NCI-H2227 treated with DMSO at 0.1 percent for 48 hours (cell line): ENCODE measurements at places on chromosomes 11 and 22.

- DNase-seq, result no peak
These were observed 544 bp downstream of the C11orf91 start for GRCh38 chr11:33700063-33700501.

DNA sequence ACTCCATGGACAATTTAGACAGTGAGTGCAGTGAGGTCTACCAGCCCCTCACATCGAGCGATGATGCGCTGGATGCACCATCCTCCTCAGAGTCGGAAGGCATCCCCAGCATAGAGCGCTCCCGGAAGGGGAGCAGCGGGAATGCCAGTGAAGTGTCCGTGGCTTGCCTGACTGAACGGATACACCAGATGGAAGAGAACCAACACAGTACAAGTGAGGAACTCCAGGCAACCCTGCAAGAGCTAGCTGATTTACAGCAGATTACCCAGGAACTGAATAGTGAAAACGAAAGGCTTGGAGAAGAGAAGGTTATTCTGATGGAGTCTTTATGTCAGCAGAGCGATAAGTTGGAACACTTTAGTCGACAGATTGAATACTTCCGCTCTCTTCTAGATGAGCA is 51.4 kb downstream of the SPECC1L start:
- DNase-seq, result no peak

- no peak for DNase-seq
These were observed 27.6 kb downstream of the BCR start for GRCh38 chr22:23207729-23208393.

DNA sequence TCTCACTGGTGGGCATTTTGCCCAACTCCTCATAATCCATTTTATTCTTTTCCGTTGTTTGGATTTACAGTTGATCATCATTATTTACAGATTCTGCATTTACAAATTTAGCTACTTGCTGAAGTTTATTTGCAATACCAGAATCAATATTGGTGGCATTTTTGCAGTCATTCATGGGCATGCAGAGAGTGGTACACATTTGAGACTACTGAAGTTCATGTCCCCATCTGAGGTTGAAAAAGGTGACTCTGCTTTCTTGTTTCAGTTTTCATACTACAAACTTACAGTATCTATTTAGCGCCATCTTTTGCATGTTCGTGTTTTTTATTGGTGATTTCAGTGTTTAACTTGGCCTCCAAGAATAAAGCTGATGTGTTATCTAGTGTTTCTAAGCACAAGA is 318.7 kb upstream of the CTSC start:
- no peak for DNase-seq

DNA sequence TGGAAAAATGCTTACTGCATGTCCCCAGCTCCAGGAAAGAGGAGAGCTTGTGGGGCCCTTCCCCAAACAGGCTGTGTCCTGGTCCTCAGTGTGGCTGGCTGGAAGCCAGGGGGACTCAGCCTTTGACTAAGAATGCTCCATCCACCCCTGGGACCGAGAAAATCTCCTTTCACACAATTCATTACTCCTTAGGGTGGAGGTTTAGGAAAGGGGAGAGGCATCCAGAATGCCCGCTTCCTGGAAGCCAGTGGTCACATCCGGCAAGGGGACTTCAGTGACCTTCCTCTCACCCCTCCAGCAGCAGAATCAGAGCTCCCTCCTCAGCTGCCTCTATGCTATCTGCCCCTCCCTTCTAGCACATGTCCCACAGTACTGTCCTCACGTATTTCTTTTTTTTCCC is 21.9 kb downstream of the ATG16L2 start:
- DNase-seq, result no peak

DNA sequence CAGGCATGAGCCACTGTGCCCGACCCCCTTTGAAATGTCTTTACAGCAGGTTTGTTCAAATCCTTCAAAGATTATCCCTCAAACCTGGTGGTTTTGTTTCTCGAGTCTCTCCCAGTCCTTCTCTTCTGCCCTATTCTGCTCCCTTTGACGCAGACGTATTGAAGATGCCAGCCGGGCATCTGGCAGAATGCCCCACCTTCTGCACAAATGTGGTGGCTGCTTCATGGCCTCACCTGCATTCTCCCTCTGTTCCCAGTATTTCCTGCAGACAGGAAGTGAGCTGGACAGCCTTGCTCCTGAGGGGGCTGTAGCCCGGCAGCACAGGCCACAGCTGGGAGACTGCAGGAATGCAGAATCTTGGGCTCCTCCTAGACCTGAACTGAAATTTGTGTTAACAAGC is 4.8 kb upstream of the NAP1L4 start:
- DNase-seq, result no peak

DNA sequence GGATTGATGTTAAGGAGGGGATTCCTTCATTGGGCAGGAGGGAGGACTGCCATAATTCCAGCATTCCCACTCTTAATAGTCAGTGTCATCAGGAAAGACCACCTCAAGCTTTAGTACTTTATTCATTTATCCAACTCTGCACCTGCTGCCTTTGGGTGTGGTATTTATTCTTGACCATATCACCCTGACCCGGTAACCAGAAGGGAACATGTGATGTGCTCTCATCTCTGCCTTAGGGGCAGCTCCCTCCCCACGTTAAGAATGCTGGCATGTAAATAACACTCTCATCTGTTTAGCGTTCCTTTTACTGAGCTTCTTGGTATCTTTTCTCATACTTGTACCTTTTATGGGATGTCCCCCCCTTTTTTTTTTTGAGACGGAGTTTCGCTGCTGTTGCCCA is 7.7 kb downstream of the CAT start:
- DNase-seq, result no peak

DNA sequence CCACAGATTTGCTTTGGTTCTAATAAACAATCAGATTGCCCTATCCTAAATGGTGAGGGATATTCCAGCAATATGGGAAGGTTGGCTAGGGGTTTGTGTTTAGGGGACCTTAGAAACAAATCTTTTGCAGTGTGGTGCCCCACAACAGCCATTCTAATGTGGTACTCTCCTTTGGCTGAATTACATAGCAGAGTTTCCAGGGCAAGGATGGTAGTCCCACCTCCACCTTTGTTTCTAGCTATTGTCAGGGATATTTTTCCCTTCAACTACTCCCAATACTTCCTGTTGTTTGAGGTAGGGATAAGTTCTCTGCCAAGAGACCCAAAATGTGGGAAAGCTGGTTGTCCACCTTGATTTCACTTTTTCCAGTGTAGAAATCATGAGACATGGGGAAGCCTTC is 494.7 kb upstream of the CHORDC1 start:
- DNase-seq, result no peak

DNA sequence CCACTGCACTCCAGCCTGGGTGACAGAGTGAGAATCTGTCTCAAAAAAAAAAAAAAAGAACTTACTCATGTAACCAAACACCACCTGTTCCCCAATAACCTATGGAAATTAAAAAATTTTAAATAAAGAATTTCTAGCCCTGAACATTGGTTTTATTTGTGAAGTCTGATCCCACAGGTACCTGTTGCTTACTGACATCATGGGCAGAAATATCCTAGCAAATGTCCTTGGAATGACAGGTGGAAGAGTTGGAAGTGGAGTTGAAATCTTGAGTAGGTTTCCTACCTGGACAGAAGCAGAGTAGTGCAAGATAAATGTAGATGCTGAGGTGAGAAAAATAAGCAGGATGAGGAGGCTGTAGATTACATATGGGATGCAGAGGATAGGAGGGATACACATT is 17.2 kb downstream of the CD3D start:
- no peak for DNase-seq

DNA sequence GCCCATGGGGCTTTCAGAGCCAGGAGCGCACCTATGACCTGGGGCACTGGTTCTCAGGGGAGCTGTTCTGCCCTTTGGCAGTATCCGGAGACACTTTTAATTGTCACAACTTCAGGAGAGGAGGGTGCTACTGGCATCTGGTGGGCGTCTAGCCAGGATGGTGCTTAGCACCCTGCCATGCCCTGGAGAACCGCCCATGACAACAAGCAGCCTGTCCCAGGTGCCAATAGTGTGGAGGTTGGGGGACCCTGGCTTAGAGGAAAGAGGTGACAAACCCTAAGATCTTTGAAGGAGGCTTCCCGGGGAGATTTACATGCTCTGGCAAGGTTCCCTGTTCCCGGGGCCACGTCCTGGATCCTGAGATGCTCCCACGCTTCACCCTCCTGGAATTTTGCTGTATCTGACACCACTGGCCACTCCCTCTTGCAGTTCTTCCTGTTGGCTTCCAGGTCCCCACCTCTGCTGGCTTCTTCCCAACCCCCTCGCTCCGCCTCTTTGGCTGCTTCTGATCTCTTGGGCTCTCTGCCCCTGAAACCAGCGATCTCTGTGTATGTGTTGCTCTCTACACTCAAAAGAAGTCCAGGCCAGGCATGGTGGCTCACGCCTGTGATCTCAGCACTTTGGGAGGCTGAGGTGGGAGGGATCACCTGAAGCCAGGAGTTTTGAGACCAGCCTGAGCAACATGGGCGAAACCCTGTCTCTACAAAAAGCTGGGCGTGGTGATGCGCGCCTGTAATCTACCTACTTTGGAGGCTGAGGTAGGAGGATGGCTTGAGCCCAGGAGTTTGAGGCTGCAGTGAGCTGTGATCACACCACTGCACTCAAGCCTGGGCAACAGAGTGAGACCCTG is 31.1 kb downstream of the FADS3 start:
- no peak for DNase-seq

DNA sequence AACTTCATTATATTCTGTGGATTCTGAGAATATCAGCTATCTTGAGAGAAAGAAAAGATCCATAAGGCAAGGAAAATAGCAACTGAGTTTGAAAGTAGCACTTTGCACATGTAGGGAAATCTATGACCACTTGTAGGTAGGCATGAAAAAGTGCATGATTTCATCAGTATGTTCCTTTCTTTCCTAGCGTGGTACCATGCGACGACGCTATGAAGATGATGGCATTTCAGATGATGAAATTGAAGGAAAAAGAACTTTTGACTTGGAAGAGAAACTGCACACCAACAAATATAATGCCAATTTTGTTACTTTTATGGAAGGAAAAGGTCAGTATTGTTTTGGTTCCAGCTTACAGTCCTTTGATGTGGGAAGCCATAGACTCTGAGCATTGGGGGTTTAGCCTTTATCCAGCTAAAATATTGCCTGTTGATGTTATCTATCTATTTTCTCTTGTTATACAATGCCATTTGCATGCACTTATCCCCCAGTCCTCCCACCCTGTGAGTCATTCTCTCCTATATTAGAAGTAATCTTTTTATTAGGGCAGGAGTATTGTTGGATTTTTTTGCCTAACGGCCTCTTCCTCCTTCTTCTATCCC is 60.9 kb downstream of the KDM2A start:
- no peak for DNase-seq

- DNase-seq, result no peak
These were observed 72.1 kb downstream of the BRD1 start for GRCh38 chr22:49755631-49756001.

DNA sequence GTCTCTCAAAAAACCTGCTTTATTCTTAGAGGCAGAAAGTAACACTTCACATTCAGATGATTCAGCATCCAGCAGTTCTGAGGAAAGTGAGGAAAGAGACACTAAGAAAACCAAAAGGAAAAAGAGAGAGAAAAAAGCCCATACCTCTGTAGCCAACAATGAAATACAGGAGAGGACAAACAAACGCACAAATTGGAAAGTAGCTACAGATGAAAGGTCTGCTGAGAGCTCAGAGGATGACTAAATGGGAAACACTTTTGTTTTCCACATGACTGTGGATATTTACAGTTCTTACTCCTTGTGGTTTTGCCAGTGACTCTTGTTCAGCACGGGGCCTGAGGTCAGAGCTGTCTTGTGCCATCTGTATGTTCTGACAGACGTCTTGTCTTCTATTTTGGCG is 3.8 kb downstream of the TIMM8B start:
- no peak for DNase-seq

GRCh38 chr11:64372802-64373597 is 14.0 kb downstream of the RPS6KA4 start:
- DNase-seq, result peak; percentile 94

- peak; percentile 36 for DNase-seq
These were observed 36.9 kb upstream of the RAB1B start for GRCh38 chr11:66231561-66231960.

GRCh38 chr11:108622341-108622740 is 28.8 kb upstream of the EXPH5 start:
- DNase-seq, result no peak

GRCh38 chr11:63913866-63914830 is 2.8 kb downstream of the RCOR2 start:
- DNase-seq, result no peak

DNA sequence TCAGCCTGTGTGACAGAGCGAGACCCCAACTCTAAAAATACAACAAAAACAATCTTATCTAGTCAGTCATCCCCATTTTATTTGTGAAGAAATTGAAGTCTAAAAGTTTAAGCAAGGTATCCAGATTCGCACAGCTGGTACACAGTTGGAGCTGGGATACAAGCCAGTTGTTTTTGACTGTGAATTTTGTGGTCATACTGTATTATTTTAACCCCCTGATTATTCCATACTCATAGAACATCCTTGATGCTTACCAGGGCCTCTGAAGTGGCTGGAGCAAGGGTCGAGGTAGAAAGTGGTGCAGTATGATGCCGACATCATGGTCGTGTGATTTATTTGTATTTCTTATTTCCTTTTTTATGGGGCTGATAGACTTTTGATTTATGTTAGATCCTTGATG is 50.0 kb downstream of the BID start:
- DNase-seq, result no peak

DNA sequence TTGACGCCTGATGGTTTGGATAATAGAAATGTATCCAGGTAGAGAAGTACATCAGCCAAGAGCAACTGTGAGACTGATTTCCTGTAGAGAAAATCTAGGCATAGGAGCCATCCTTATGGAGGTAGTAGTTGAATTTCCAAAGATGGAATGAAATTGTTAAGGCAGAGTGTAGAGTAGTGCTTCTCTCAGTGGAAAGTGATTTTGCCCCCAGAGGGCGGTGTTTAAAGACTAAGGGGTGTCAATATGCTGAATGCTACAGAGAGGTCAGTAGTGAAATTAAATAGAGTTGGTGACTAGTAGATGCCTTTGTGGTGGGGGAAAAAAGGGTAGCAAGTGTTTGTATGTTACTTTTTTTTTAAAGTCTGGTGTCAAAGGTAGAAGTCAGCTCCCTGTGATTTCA is 54.5 kb downstream of the TRIM44 start:
- no peak for DNase-seq

GRCh38 chr22:32558681-32559355 is 84.2 kb downstream of the FBXO7 start:
- no peak for DNase-seq

DNA sequence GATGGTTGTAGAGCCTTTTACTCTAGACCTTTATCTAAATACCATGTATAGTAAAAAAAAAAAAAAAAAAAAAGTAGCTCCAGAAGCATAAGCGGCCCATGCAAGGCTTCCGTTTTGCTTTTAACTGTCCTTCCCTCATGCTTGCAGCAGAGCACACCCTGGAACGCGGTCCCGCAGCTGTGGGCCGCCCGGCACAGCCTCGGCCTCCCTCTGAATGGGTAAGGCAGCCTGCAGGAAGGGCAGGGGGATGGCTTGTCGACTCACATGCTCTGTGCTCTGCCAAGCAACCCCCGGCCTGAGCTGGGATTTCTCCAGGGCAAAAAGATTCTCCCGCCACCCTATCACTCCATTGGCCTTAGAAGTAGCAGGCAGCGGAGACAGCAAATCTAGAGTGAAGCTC is 101.4 kb upstream of the BID start:
- no peak for DNase-seq

GRCh38 chr11:8681837-8682302 is 595 bp downstream of the TRIM66 start:
- DNase-seq, result no peak

- DNase-seq, result no peak
These were observed 385.9 kb upstream of the ANO5 start for GRCh38 chr11:21806947-21807346.
